ENCODE measurements at places on chromosomes 4 and X.

GRCh38 chr4:174657472-174657871 lies 135.2 kb upstream of the HPGD start:
- no peak for DNase-seq

DNA sequence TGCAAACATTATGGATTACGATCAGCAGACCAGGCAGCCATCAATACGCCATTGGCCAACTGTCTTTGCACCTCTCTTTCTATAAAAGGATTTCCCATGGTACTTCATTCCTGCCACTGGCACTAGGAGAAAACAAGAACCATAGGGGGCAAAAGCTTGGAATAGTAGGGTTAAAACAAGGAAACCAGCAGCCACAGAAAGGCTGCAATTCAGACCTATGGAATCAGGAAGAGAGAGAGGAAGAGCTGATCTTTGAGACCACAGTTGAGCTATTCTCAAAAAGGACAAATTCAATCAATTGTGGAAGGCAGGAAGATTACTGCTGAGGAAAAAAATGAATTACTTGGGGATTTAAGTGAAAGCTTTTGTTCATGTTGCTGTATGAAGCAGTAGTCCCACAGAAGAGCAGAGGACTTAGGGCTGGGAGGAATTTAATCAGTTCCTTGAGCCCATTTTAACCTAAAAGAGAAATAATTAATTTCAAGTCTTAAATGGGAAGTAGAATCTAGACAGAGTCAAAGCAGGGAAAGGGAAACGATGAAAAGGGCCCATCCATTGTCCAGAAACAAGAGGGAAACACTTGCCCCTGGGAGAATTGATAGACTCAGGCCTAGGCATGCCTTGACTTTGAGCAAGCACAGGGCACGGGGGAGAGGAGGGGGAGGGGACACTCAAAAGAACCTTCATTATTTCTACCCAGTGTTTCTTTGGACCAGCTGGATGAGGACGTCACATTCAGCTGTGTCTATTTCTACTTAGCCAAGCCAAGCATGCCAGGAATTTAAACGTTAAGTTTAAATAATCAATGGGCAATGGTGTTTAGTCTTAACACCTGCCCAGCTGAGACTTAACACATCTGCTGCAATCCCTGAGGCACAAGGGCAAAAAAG lies 50.7 kb downstream of the SCD5 start:
- no peak for DNase-seq

DNA sequence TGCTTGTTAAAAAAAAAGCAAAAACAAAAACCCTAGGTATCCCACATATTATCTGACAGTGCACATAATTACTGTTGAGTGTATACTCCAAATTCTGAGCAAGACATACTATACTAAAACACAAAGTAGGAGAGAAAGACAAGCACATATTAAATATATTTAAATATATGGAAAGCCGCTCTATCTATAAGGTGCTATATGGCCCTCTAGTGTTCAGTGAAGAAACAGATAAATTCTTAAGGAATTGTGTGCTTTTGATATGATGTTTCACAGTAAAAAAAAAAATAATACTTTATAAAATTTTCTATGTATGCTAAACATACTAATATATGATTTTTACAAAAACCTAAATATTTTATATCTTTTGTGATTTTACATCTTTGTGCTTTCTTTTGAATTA lies 137.8 kb downstream of the FBXW7 start:
- no peak for DNase-seq

- no peak for DNase-seq
These were observed 1472.7 kb downstream of the ARAP2 start for GRCh38 chr4:34771632-34772031.

GRCh38 chr4:146104541-146104940 lies 71.0 kb upstream of the LSM6 start:
- DNase-seq: no peak

GRCh38 chr4:176230836-176231235 lies 35.5 kb upstream of the SPATA4 start:
- no peak for DNase-seq

GRCh38 chr4:6179362-6179761 lies 21.0 kb downstream of the JAKMIP1 start:
- no peak for DNase-seq

- DNase-seq: no peak
These were observed 37.4 kb downstream of the FAM241A start for GRCh38 chr4:112182604-112183003.

- DNase-seq: no peak
These were observed 178.9 kb downstream of the MID1 start for GRCh38 chrX:10441464-10441863.

- no peak for DNase-seq
These were observed 50.5 kb upstream of the GUCY1A1 start for GRCh38 chr4:155616117-155616516.

- DNase-seq: no peak
These were observed 73.5 kb downstream of the CLCN5 start for GRCh38 chrX:49995795-49996455.

DNA sequence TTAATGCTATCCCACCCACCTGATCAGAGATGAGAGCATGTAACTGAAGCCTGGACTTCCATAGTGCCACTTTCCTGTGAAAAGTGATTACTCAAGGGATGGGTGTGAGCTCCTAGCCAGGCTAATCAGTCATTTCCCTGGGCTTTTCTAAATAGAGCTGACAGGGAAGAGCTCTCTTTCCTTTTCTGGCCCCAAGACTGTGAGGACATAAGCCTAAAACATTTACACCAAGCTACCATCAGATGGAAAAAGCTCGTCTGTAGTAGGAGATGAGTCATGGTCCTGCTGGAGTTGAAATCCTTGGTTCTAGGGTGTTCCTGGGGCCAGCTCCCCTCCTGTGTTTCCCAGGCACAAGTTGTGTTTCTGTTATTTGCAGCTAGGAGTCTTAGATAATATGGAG lies 52.4 kb upstream of the NDP start:
- no peak for DNase-seq

- no peak for DNase-seq
These were observed 66.4 kb upstream of the AGA start for GRCh38 chr4:177508662-177509061.

DNA sequence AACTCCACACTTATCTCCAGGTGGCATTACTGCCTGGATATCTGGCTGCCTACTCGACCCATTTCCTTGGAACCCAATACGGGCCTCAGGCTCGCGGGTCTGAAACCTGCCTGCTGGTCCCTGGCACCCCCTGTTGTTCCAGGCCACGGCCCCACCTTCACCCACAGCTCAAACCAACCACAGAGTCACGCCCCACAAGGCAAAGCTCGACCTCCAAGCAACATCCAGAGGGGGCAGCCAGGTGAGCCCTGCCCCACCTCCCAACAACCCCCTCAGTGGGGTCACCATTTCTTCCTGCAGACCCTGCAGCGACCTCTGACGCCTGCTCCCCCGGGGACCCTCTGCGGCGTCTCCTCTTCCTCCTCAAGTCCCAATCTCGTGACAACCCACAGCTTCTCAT lies 76.2 kb downstream of the WFS1 start:
- DNase-seq: no peak

- DNase-seq: no peak
These were observed 176.0 kb downstream of the BMPR1B start for GRCh38 chr4:94933799-94934198.

DNA sequence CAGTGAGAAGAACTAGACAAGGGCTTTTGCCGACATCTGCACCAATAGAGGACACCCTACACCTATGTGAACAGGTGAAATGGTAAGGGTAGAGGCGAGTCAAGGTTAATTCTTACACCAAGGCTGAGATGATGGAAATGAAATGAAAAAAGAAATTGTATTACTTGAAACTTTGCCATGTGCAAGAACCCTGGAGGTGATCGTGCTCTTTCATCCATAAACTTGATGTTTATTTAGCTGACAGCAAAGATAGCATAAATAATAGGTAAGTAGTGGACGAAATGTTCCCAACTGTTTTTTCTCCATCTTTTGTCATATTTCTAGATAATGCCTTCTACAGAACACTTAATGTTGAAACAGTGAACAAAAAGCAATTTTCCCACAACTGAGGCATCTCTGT lies 162.5 kb downstream of the BANK1 start:
- DNase-seq: no peak

GRCh38 chr4:73066928-73067327 lies 2.6 kb downstream of the COX18 start:
- no peak for DNase-seq

DNA sequence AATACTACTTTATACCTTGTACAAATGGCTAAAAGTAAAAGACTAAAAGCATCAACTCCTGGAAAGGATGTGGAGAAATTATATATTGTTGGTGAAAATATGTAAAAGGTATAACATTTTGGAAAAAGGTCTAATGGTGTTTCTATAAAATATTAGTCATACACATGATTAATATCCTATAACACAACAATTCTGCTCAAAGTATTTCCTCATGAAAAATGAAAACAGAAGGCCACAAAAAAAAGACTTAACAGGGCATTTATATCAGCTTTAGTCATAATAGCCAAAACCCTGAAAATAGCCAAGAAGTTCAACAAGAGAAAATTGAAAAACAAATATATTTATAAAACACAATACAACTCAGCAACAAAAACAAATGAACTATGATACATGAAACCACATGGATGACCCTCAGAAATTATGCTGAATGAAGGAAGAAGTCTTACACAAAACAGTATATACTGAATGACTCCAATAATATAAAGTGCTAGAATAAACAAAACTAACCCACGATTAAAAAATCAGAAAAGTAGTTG lies 38.8 kb downstream of the TBCK start:
- DNase-seq: no peak

- DNase-seq: no peak
These were observed 11.6 kb downstream of the POLR2B start for GRCh38 chr4:56990109-56990905.

Data from substantia nigra (tissue), 51 donors.